ENCODE measurements at places on chromosomes 1 and 21. TPM values are rescaled to one million over a fixed set of nuclear protein-coding genes. Genes with fewer than 3 reads are reported as not detected.

LEFTY1 gene
- not detected for total RNA-seq

RRP15 gene
- total RNA-seq = 23.3 TPM

TMIGD3 gene
- not detected for total RNA-seq

GUCA2A gene
- not detected for total RNA-seq

CLCNKB gene
- total RNA-seq = not detected

ABCG1 gene
- total RNA-seq = 11.6 TPM

CCDC181 gene
- total RNA-seq = 0.11 TPM

RPL5 gene
- 1,602 TPM for total RNA-seq

PLEKHA6 gene
- total RNA-seq = 0.86 TPM

CSF3R gene
- 0.41 TPM for total RNA-seq

RASSF5 gene
- total RNA-seq = 223 TPM

LGALS8 gene
- total RNA-seq = 155 TPM

PGBD5 gene
- 0.11 TPM for total RNA-seq

MYCBP gene
- total RNA-seq = 46.8 TPM

OR2L3 gene
- not detected for total RNA-seq

HAPLN2 gene
- 0.34 TPM for total RNA-seq

APOBEC4 gene
- total RNA-seq = not detected

GALE gene
- total RNA-seq = 35.6 TPM

RGS5 gene
- total RNA-seq = 4.4 TPM

ANKRD65 gene
- not detected for total RNA-seq

ADGRL4 gene
- not detected for total RNA-seq

IGSF9 gene
- total RNA-seq = 0.07 TPM

AIDA gene
- 70.7 TPM for total RNA-seq

VTCN1 gene
- total RNA-seq = not detected

CD247 gene
- 149 TPM for total RNA-seq

ANGPTL3 gene
- total RNA-seq = not detected

OR2G3 gene
- total RNA-seq = not detected

C1orf87 gene
- total RNA-seq = not detected

SRGAP2B gene
- 17.4 TPM for total RNA-seq

ZBTB7B gene
- 105 TPM for total RNA-seq

F3 gene
- not detected for total RNA-seq

FTCD gene
- 0.16 TPM for total RNA-seq

ZBTB37 gene
- total RNA-seq = 7.7 TPM

UTS2 gene
- total RNA-seq = not detected

FCRL5 gene
- not detected for total RNA-seq

C8A gene
- not detected for total RNA-seq

MNDA gene
- total RNA-seq = not detected

AGT gene
- not detected for total RNA-seq

FCGR1A gene
- not detected for total RNA-seq

RBM11 gene
- 5.1 TPM for total RNA-seq

CYP2J2 gene
- total RNA-seq = 1.6 TPM
